Hippocampal formation (tissue), 2 donors: ENCODE measurements at places on chromosomes 7 and 10.

GRCh38 chr7:44376429-44377133 lies 51.2 kb upstream of the CAMK2B start:
- DNase-seq: no peak

GRCh38 chr10:78596556-78596955 lies 472.2 kb upstream of the ZMIZ1 start:
- no peak for DNase-seq

- no peak for DNase-seq
Observed at GRCh38 chr7:44226396-44226753, 25.6 kb downstream of the YKT6 start.

- DNase-seq: no peak
Observed at GRCh38 chr7:36597090-36597773, 127.1 kb downstream of the AOAH start.

DNA sequence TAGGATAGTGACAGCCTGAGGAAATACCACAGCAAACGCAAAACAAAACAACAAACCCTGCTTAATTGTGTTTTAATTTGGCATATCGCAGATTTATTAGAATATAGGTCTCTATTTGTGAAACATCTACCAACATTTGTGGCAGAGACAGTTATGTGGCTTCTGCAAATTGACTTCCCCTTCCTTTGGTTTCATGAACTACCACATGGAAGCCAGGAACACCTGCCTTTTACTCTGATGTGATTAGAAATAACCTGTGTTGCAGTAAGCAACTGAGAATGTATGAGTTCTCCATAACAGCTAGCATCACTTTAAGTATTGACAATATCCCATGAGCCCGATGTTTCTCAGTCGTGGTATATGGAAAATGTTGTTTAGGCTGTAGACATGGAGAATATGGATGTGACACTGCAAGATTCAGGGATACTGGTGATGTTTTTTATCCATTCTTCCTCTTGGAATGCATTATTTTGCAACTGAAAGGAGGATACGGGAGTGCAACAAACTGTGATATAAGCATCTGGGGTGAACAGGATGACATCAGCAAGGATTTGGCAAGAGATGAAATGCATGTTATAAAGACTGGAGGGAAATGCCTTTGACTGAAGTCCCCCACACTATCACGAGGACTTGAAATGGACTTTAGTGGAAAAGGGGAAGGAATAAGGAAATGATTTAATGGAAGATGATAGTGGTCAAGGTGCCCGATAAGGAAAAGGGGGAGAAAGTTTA lies 95.9 kb downstream of the CUBN start:
- DNase-seq: no peak
